ENCODE measurements at places on chromosomes 1 and 21.
A peak's percentile ranks its signal among the peaks of the same experiment; 100 is the strongest.

DNA sequence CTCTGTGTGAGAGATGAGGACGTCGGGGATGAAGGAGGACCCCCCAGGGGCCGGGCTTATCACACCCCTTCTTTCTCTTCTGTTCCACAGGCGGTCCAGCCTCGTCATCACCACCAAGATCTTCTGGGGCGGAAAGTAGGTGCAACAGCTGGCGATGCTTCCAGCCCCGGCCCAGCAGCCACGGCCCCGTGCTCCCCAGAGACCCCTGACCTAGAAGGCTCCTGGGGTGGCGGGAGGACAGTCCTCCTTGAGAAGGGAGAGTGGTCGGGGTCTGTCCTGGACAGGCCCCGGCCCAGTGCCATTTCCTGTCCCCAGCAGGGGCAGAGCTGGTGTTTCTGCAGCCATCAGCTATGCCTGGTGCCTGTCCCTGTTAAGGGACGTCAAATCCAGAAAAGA lies 41.7 kb downstream of the KCNAB2 start:
- DNase-seq = no peak

GRCh38 chr1:91883470-91883869 lies 2.5 kb downstream of the TGFBR3 start:
- DNase-seq = peak; percentile 65

- DNase-seq = no peak
Measured at GRCh38 chr1:111955755-111956154, 33.7 kb downstream of the KCND3 start.

GRCh38 chr1:33270808-33271465 lies 14.6 kb downstream of the ZNF362 start:
- DNase-seq = no peak

- DNase-seq = no peak
Measured at GRCh38 chr1:53340660-53341520, 13.0 kb upstream of the LRP8 start.

DNA sequence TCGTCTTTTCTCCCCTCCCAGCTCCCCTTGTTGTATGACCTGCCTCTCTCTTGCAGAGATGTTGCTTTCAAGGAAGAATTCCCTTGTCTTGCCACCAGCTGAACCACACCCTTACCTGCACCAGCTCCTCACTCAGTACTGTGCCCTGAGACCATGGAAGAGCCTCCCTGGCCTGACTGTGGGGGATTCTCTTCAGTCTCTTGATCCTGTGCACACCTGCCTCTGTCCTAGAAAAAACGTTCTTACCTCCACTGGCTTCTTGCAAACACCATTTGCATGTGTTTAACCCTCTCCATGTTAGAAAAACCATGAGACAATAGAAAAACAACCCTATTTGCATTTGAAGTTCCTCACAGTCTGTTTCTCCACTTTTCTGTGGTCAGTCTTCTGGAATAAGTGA lies 43.3 kb upstream of the FCRL4 start:
- DNase-seq = no peak

DNA sequence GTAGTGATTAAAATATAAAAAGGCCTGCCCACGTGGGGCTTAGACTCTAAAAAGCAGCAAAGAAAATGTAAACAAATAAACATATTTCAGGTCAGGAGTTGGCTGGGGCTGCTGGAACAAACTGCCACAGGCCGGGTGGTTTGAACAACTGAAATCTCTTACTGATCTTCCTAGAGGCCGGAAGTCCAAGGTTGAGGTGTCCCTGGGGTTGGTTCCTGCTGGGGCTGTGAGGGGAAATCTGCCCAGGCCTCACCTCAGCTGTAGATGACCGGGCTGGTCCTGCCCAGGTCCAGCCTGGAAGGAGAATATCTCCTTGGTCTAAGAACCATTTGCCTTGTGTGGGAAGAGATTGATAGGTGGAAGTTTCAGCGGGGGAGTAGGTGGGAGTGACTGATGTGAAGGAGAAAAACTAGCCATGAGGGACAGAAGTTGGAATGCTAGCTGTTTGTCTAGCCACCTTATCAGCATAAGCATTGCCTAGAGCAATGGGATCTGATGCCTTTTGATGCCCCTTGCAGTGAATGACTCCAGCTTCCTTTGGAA lies 221.1 kb downstream of the DYRK1A start:
- DNase-seq = no peak

DNA sequence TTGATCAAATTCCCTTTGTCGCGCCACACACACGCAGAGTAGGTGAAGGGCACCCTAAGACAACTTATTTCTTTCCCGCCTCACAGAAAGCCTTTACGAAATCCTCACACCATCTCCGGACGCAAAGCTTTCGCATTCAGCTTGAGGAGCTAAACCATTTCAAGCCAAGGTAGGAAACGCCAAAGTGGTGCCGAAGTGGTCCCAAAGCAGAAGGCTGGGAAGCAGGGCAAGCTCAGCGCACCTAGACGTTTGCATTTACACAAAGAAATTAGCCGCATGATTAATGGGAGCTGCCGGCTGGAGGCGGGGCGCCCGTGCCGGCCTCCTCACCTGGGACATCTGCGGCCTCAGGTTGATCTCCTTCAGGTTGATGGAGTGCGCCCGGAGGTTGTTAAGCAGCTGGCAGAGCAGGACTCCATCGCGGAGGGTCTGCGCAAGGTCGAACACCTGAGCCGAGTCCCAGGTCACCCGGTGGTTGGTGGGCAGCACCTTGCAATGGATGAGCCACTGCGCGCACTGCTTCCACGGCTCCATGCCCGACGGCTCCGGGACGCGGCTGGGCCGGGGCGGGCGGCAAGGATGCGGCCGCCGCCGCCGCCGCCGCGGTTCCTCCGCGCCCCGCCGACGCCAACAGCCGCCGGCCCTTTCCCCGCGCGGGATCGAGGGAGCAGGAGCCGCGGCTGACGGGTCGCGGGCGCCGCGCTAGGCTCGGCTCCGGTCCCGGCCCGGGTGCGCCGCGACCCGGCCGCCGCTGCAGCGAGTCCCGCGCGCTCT lies 457 bp downstream of the VAV3 start:
- peak; percentile 70 for DNase-seq

- no peak for DNase-seq
Measured at GRCh38 chr21:15837645-15838044, 107.9 kb downstream of the USP25 start.

GRCh38 chr21:8998946-8999681 lies 1522.3 kb upstream of the TPTE start:
- DNase-seq = no peak

- no peak for DNase-seq
Measured at GRCh38 chr1:18900303-18900841, 2.0 kb downstream of the ALDH4A1 start.

GRCh38 chr1:208681878-208682663 lies 437.9 kb upstream of the PLXNA2 start:
- DNase-seq = no peak

- no peak for DNase-seq
Measured at GRCh38 chr1:229758101-229759036, 132.3 kb downstream of the URB2 start.

GRCh38 chr1:152048416-152049009 lies 11.7 kb upstream of the S100A11 start:
- DNase-seq = peak; percentile 94

DNA sequence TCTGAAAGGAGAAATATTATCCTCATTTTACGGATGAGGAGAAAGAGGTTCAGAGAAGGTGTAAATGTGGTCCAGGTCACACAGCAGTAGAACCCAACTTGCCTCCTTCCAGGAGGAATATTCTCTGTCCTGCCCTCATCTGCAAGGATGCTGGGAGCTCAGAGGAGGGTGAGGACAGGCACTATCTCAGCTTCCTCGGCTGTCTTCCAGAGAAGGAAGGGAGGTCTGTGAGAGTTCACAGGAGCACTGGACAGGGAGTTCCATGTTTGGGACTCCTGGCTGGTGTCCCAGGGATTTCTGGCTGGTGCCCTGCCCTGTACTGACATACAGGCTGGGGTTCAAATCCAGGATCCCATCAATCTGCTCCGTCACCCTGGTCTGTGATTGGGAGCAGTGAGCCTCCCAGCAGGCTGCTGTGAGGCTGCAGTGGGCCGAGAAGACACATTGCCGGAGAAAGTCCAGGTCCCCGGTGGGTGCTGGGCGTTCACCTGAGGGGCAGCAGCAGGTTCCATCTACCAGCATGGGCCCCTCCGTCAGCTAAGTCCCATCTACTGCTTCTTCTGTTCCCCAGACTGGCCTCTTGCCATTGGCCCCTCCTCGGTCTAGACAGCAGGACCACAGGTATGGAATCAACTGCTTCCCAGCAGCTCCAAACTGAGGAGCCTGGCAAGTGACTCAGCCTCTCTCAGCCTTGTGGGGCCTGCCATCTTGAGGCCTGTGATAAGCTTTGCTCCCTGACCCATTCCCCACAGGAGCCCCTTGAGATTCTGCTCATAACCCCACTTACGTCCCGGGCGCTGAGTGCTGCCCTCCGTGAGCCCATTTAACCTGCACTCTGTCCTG lies 8.5 kb upstream of the BSND start:
- no peak for DNase-seq

GRCh38 chr21:22758478-22758877 lies 1760.3 kb downstream of the NCAM2 start:
- DNase-seq = no peak

DNA sequence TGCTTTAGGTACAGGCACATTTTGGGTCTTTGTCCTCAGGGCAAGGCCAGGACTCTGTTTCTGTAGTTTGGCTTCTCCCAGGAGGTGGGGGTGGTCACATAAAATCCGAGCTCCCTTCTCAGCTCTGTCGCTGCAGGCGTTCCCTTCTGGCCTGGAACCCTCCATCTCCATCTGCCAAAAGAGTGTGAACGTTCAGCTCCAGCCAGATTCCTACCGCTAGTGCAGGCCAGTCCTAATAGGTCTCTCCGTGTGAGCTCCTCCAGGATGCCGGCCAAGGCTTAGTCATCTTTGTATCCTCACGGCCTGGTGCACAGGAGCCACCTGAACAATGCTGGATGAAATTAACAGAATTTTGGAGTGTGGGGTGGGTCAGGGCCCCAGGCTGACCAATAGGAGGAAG lies 19.9 kb upstream of the KCNA10 start:
- no peak for DNase-seq

- no peak for DNase-seq
Measured at GRCh38 chr1:2967329-2967725, 53.9 kb upstream of the ACTRT2 start.

DNA sequence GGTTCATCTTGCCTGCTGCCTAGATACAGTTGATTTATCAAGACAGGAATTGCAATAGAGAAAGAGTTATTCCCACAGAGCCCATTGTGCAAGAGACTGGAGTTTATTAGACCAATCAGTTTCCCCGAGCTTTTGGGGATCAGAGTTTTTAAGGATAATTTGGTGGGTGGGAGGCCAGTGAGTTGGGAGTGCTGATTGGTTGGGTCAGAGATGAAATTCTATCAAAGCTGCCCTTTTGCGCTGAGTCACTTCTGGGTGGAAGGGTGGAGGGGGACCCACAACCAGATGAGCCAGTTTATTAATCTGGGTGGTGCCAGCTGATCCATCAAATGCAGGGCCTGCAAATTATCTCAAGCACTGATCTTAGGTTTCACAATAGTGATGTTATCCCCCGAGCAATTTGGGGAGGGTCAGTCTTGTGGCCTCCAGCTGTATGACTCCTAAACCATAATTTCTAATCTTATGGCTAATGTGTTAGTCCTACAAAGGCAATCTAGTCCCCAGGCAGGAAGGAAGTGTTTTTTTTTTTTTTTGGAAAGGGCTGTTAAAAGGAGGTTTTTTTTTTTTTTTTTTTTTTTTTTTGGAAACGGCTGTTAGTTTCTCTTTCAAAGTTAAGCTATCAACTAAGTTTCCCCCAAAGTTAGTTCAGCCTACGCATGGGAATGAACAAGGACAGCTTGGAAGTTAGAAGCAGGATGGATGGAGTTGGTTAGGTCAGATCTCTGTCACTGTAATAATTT lies 7.4 kb downstream of the SLC16A4 start:
- peak; percentile 39 for DNase-seq

GRCh38 chr1:47618830-47619229 lies 181.0 kb downstream of the FOXD2 start:
- no peak for DNase-seq

DNA sequence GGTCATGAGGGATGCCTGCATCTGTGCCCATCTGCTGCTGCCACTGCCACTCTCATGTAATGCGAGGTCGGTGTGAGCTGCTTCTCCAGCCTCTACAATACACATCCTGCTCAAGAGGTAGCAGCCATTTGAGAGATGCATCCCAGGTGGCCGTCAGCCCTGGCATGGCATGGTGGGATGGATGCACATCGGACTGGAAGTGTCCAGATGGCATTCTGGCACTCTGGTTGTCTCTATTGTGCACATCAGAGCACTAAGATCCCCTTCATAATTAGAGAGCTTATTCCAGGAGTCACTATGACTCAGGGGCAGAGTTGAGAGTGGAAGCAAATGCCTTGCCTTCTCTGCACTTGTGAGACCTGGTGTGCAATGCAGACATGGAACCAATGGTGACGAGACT lies 3.8 kb downstream of the STRIP1 start:
- DNase-seq = no peak

DNA sequence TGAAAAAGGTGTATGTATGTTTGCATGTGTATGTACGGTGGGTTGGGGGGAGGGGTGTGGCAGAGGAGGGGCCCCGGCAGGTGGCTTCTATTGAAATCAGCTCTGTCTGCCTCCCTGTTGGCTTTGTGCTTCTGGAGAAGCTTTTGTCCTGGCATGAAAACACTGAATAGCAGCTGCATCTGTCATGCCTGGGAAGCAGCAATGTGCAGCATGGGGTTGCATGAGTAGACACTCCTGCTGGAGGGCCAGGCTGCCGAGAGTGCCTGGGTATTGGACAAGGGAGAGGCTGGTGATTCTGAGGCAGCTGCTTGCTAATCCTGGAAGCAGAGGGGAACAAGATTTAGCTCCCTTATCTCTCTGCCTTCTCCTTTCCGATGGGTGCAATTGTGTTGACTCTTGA lies 20.5 kb downstream of the MAPKAPK2 start:
- no peak for DNase-seq

- no peak for DNase-seq
Measured at GRCh38 chr1:197806718-197807117, 31.4 kb upstream of the DENND1B start.

GRCh38 chr21:20469361-20469760 lies 528.8 kb upstream of the NCAM2 start:
- no peak for DNase-seq

DNA sequence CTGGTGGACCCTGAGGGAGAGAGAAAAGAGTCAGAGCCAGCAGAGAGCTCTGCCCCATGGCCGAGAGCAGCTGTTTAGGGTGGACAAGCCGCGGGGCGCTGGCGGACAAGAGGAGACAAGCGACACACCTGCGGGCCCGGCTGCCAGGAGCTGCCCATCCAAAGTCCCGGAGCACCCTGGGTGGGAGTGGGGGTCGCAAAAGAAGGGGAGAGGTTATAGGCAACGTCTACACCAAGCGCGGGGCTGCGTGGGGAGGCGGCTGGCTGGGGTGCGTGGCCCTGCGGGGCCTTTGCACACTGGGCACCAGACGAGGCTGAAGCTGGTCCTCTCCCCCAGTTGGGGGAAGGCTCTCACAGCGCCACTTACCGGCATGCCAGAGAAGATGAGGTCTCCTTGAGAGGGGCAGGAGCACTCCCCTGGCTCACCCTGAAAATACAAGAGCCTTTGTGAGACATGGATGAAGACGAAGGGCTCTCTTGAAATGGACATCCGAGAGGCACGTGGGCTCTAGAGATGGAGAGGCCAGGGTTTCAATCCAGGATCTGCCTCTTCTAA lies 24.1 kb downstream of the COL16A1 start:
- no peak for DNase-seq

- no peak for DNase-seq
Measured at GRCh38 chr1:46224966-46225365, 21.8 kb downstream of the LURAP1 start.

GRCh38 chr1:40872276-40872675 lies 10.1 kb upstream of the CITED4 start:
- DNase-seq = no peak

- no peak for DNase-seq
Measured at GRCh38 chr1:154483941-154484803, 17.8 kb upstream of the TDRD10 start.

- peak; percentile 2 for DNase-seq
Measured at GRCh38 chr1:47187231-47187925, 2.5 kb downstream of the PDZK1IP1 start.

- DNase-seq = no peak
Measured at GRCh38 chr1:232112076-232112475, 485.5 kb downstream of the DISC1 start.
